WERI-Rb-1 (cell line): ENCODE measurements at places on chromosomes 1 and 21.

- no peak for DNase-seq
These were observed 32.0 kb upstream of the LAPTM5 start for GRCh38 chr1:30789388-30790255.

- no peak for DNase-seq
These were observed 13.5 kb upstream of the SYNJ1 start for GRCh38 chr21:32741336-32741735.

DNA sequence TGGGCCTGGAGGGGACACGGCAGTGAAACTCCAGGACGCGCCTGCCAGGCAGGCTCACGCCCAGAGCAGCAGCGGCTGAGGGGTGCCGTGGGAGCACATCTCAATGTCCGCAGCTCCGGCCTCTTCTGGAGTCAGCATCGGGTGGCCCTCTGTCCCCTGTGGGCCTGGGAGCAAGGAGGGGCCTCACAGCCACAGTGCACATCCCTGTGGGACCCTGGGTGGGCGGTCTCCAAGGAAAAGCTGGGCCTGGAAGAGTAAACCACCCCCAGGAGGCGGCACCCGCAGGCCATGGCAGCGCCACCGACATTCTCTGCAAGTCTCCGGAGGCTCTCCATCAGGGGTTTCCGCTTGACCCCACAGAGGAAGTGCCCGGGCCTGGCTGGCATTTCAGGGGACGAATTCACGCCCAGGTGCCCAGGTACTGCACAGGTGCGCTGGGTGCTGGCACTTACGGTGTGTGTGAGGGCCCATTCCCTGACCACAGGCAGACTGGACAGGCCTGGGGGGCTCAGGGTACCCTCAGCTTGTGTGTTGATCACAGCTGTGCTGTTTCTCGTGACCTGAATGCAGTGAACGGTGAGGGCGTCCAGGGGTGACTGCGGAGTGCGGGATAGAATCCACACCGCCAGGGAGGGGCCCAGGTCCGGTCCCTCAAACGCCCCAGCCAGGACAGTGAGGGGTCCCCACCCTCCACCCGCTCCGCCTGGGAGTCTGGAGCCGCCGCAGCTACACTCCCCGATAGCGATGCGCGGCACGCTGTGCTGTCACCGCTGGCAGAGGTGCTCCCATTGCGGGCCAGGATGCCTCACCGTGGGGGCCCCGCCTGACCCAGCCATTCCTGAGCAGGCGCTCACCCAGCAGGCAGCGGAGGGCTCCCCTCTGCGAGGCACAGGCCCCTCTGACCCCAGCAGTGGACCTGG, 16.6 kb upstream of the RNF223 start:
- DNase-seq = no peak

GRCh38 chr21:44991538-44992483, 52.0 kb downstream of the SLX9 start:
- no peak for DNase-seq

GRCh38 chr1:226373376-226373775, 34.5 kb downstream of the PARP1 start:
- DNase-seq = no peak

DNA sequence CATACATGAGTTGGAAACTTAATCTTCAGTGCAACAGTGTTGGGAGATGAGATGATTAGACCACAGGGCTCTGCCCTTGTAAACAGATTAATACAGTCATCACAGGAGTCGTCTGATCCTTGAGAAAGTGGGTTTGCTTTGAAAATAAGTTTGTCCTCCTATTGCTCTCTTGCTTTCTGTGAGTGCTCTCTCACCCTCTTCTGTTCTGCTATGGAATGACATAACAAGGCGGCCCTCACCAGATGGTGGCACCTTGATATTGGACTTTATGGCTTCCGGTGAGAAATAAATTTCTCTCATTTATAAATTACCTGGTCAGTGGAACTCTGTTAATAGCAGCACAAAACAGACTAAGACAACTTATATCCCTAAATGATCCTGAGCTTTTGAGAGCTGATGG, 353.6 kb downstream of the BRINP3 start:
- DNase-seq = peak; percentile 7

DNA sequence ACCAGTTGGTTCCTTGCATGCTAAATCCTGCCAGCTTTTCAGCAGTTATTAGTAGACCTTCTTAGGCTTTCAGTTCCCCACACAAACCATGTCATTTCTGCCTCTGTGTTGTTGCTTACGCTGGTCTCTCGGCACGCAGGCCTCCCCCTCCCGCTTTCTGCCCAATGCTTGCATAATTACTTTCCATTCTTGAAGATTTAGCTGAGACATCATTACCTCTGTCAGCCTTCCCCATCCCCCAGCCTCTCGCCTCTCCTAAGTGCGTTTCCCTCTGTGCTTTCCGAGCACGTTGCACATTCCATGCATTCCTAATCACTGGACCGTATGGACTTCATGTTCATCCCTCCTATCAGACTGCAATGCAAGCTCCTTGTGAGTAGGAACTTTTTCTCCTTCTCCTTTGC, 26.8 kb downstream of the TSHB start:
- no peak for DNase-seq

DNA sequence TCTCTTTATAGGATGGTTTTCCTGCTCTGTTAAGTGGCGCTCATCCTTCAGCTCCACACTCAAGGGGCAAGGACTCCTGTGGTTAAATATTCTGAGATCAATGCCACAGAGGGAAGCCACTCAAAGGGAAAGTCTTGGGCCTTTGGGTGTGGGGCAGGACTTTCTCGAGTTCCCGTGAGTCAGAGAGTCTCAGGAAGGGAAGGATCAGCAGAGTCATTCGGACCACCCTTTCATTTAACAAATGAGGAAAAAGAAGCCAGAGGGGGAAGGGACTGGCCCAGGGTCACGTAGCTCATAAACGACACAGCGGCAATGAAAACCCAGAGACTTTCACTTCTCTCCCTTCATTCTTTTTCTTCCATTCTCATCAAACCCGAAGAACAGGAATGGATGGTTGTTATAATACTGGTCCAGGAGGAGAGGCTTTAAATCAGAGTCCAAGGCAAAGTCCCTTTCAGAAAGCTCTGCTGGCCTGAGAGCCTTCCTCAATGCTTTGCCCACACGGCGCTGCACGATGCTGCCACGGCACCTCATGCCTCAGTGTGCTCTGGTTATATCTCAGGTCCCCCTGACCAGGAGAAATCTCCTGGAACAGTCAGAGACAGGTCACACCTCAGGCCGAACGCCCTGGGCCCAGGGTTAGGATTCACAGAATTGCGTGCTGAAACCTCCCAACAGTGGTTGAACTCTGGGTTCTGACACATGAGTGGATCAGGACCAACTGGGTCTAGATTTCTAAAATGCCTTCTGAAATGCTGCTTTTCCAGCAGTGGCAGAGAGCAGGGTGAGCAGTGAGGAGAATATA, 65.3 kb downstream of the TENT5C start:
- no peak for DNase-seq
